ENCODE measurements at places on chromosomes 6 and 20. TPM values are rescaled to one million over a fixed set of nuclear protein-coding genes. Genes with fewer than 3 reads are reported as not detected.

GRCh38 chr6:87723170-87724078, 21.4 kb upstream of the AKIRIN2 start:
- peak; percentile 98 for DNase-seq

DNA sequence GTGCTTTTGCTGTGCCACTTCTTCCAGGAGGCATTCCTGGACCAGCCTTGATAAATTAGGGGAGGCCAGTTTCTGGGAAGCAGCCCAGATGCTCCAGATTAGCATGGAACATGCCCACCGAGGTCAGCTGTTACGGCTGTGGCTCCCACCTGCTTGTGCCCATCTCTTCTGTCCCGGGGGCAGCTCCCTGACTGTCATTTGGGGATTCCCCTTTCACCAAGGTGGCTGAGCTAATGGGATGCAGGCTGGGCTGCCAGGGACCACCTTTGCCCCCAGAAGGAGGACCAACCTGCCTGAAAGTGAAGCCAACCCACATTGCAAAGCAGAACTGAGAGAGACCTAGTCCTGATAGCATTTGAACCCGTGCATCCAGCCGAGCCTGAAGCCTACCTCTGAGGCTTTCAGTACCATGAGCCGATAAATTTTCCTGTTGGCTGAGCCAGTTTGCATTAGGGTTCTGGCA, 85.3 kb downstream of the PTPN1 start:
- peak; percentile 52 for DNase-seq

- DNase-seq = no peak
Measured at GRCh38 chr6:21826023-21826422, 232.5 kb downstream of the SOX4 start.

Gene CCN2
- 46.6 TPM for total RNA-seq

DNA sequence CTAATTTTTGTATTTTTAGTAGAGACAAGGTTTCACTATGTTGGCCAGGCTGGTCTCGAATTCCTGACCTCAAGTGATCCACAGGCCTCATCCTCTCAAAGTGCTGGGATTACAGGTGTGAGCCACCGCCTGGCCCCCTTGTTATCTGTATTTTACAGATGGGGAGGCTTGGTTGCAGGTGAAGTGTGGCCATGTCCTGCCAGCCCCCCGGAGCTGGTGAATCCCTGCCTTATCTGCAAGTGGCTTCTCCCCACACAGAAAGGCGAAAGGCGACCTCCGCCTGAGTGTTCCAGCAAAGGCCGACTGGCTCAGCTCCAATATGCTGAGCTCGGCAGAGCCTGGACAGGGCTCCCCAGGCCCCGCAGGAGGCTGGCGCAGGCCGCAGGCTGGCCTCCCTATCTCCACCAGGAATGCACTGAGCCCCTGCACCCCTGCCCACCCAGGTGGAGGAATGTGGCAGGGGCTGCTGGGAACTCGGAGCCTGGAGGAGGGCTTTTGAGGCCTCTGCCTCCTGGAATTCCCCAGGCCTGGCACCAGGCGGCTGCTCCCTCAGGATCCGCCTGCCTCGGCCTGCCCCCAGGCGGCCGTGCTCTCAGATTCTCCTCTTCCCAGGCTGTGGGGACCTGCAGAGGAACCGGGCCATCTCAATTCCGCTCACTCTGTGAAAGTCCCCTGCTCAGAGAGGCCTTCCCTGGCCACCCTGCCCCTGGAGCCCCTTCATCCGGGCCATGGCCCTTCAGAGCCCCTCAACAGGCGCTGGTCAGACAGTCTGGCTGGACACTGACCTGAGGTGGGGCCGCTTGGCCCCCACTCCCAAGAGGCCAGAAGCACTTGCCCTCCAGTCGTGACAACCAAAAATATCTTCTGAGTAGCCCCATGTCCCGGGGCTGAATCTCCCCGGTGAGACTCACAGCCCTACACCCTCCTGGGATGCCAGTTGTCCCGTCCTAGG, 9.3 kb upstream of the LAMA5 start:
- no peak for DNase-seq

Gene OPN5
- not detected for total RNA-seq

GRCh38 chr6:3533981-3534380, 77.1 kb upstream of the SLC22A23 start:
- DNase-seq = no peak

GRCh38 chr6:130647246-130647645, 180.0 kb upstream of the SMLR1 start:
- DNase-seq = no peak

Gene SMAP1
- total RNA-seq = 21.0 TPM

DNA sequence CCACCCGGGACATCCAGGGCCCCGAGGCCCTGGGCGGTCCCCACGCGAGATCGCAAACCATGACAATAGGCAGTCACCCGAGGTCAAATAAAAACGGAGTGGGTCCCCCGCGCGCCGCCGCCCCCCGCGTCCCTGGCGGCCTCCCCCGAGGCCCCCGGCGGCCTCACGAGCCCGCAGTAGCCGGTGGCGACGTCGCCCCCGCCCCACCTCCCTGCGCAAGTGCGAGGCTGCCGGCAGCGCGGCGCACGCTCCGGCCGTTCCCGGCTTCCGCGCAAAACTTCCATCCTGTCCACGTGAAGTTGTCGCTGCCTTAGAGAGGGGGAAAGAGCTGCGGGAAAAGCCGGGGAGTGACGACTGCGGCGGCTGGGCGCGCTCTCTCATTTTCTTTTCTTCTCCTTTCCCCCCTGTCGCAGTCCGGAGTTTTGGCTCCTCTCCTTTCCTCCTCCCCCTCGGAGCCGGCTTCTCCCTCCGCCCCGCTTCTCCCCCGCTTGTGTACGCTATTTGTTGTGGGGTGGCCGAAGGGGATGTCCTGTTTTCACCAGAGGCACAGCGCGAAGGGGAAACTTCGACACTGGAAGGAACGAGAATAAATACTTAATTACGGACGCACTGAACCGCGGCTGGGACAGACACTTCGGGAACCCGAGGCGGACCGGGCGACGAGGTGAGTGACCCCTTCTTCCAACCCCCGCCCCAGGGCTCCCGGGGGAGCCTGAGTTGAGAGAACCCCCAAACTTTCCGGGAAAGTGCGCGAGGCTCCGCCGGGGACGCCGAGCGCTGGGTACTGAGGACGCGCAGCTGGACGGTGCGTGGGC, at the start of gene EYA4:
TSS of gene EYA4 (plus strand) at position 272 of the 815 bp plus-strand sequence. CDS start 33,424 bp downstream, outside the sequence.
- DNase-seq = peak; percentile 73

GRCh38 chr20:38084425-38084951, 50.9 kb downstream of the RPRD1B start:
- peak; percentile 53 for DNase-seq

Gene PMEPA1
- total RNA-seq = 2.8 TPM

Gene IL17A
- total RNA-seq = not detected

- no peak for DNase-seq
Measured at GRCh38 chr6:4889701-4890100, 113.5 kb downstream of the CDYL start.

- DNase-seq = peak; percentile 32
Measured at GRCh38 chr6:56958481-56958880, 3.6 kb downstream of the BEND6 start.

DNA sequence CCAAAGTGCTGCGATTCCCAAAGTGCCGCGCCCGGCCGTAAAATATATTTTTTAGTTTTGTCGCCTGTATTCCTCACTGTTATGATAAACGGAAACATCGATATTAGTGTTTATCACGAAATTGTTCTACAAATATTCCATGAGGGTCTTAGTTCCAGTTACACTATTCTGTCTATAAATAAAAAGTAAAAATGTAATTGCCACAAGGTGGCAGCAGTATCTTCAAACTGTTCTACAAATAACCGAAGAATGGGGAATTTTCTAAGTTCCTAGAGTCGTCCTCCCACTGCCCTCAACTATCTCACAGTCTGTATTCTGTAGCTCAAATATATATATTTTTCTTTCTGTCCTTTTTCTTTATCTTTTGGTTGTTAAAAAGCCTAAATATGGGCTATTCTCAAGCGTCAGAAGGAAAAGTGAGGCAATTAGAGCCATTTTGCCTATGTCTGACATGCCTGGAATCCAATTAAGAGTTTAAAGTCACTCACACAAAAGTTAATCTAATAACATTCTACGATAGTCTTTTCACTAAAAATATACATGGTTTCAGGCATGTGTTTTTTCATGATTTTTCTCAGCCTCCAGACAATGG, 14.2 kb upstream of the FAM162B start:
- DNase-seq = peak; percentile 38

DNA sequence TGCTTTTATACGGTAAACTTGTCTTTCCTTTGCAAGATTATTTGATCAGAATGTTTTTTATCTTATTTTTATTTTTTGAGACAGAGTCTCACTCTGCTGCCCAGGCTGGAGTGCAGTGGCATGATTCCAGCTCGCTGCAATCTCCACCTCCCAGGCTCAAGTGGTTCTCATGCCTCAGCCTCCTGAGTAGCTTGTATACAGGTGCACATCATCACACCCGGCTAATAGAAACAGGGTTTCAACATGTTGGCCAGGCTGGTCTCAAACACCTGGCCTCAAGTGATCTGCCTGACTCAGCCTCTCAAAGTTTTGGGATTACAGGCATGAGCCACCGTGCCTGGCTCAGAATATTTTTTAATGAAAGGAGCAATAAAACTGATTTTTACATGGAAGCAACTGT, 8.9 kb upstream of the LPIN3 start:
- DNase-seq = no peak

DNA sequence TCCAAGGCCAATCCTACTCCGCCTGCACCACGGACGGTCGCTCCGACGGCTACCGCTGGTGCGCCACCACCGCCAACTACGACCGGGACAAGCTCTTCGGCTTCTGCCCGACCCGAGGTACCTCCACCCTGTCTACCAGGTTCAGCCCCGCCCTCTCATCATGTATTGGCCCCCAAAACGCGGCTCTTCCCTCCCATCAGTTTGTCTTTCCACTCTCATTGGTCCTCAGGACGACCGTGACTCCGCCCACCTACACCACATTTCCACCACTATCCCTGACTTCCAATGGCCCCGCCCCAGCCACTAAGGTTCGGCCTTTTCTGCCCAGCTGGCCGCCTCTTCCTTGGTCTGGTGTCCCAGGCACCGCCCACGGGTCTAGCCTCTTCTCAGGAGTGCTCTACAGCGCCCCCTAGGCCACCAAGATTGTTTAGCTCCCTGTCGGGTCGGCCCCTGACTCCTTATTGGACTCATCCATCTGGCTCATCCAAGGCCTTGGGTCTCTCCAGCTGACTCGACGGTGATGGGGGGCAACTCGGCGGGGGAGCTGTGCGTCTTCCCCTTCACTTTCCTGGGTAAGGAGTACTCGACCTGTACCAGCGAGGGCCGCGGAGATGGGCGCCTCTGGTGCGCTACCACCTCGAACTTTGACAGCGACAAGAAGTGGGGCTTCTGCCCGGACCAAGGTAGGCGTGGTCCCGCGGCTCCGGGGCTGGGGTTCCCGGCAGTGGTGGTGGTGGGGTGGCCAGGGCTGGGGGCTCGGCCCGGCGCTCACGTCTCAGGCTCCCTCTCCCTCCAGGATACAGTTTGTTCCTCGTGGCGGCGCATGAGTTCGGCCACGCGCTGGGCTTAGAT, 3.1 kb downstream of the MMP9 start:
- peak; percentile 43 for DNase-seq

DNA sequence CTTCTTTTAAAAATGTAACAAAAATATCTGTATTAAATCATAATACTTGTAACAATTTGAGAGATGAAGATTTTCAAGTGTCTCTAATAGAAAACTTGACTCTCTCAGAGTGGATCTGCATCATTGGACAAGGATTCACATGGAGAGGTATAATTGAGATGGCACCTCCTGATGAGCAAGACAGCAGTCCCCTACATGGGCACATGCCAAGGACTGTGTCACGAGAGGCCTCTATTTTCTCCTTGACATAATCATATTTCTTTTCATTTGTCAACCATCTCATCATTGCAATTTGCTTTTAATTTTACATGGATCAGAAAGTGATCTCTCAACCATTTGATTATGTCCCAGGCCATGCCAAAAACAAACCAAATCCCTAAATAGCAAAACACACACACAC, 206.8 kb upstream of the THEMIS start:
- DNase-seq = no peak

- DNase-seq = no peak
Measured at GRCh38 chr6:30918670-30919069, 4.6 kb downstream of the VARS2 start.

Gene CCDC170
- total RNA-seq = not detected

- no peak for DNase-seq
Measured at GRCh38 chr20:38825571-38825900, 20.0 kb downstream of the PPP1R16B start.

Gene ESR1
- 0.23 TPM for total RNA-seq

Gene EPPIN
- not detected for total RNA-seq

DNA sequence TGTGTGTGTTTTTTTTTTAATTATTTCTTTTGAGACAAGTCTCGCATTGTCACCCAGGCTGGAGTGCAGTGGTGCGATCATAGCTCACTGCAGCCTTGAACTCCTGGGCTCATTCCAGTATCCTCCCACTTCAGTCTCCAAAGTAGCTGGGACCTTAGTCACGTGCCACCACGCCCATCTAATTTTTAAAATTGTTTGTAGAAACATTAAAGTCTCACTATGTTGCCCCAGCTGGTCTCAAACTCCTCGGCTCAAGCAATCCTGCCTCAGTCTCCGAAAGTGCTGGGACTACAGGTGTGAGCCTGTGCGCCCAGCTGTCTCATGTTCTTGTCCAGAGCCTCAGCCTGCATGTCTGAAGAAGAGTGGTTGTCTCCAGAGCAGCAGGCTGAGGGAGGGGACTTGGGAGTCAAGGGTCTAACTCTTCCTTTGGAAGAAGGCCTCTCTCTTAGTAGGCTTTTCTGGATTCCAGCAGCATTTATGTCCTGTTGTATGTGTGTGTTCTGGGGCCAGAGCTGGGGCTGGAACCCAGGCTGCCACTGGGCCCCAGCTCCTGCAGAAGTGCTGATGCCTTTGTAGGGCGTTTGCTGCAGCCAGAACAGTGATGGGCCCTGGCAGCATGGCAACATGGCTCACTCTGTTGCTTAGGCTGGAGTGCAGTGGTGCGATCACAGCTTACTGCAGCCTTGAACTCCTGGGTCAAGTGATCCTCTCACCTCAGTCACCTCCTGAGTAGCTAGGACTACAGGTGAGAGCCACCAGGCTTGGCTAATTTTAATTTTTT, 5.4 kb downstream of the DNMT3B start:
- DNase-seq = no peak

Gene MUCL3
- not detected for total RNA-seq

- DNase-seq = no peak
Measured at GRCh38 chr6:170174124-170174770, 116.6 kb downstream of the DLL1 start.

DNA sequence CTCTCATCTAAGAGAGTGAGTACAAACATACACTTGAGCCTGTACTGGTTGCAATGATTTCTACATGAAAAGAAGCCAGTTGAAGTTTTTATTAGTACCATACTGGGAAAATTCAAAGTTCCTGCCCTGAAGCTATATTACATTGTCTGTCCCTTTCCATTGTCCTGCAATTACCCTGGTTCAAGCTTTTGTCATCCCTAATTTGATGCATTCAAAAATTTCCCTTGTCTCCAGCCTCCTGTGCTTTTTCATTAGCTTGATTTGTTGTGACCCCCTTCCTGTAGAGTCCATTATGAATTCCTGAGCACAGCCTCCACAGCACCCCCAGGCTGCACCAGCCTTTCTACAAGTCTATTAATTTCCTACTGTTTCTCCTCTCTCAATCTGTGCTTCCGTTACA, 46.4 kb downstream of the VGLL2 start:
- DNase-seq = no peak
